ENCODE measurements at places on chromosomes 6 and 20.

GRCh38 chr6:11423667-11424066 is 113.9 kb upstream of the TMEM170B start:
- DNase-seq, result no peak

DNA sequence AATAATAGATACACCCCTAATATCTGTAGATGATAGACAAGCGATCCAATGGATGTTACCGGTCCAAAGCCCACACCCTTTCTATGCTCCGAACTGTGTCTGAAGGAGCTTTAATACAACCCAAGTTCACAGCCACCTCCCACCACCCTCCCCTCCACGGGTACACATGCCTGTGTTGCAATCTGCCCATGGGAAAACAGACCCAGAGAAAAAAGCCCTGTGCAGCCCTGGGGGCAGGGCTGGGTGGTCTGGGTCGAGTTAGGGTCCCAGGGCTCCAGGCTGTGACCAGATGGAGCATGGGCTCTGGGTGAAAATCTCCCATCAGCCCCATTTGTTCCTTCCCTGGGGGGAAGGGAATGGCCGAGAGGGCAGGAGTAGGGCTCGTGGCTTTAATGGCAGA is 65.8 kb downstream of the BANF2 start:
- no peak for DNase-seq

GRCh38 chr6:35471836-35472345 is 3.7 kb downstream of the RPL10A start:
- no peak for DNase-seq

GRCh38 chr20:47740121-47740861 is 45.0 kb downstream of the SULF2 start:
- peak; percentile 78 for DNase-seq

- no peak for DNase-seq
Measured at GRCh38 chr20:36110994-36111393, 43.5 kb upstream of the EPB41L1 start.

DNA sequence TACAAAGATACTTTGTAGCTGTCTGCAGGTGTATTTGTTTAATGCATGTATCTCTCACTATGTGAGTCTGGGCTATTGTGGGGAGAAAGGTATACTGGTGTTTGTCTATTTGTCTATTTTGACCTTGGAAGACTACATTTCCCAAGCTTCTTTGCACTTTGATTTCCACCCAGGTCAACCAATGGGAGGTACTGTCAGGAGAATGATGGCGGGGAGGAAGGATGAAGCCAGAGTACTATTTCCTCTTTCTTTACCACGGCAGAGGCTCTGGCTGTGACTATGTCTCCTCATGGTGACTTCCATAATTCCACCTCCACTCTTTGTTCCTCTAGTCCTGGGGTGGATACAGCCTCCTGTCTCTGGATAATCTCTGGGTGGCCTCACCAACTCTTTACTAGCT is 23.1 kb downstream of the LBP start:
- peak; percentile 62 for DNase-seq

- no peak for DNase-seq
Measured at GRCh38 chr6:46453216-46453615, 38.0 kb downstream of the RCAN2 start.

DNA sequence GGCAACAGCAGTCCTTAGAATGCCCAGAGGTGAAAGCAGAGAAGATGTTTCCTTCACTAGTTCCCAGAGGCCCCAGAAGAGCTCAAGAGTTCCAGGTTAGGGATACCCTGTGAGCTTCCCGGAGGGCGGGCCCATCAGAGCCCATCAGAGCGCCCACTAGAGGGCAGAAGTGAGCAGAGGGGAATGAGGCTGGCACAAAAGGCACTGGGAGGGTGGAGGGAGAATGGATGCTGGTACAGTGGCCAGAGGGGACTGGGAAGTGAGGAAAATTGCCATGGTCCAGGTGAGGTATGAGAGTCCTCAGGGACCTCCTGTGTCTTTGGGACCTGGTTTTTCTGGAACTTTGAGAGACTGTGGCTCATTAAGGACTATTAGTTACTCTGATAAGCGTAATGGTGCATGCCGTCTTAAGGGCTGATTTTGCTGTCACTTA is 57.3 kb downstream of the LINC00237 start:
- peak; percentile 45 for DNase-seq

DNA sequence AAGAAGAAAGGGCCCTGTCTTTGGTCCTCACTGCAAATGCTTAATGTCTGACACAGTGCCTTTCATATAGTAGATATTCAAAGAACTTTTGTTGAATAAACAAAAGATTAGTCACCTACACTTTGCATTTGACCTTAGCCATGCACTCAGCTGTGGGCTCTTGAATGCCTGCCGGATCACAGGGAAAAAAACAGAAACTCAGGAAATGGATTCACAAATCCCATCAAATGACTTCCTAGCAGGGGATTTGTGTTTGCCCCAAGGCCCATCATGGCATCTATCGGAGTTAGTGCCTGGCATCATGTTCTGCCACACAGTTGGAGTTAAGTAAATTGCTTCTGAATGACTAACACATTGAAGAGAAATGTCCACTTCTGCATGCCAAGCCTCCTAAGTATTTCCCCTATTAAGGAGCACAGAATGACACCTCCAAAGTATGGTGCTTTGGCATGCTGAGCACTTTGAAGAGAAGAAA is 72.3 kb upstream of the DST start:
- no peak for DNase-seq

DNA sequence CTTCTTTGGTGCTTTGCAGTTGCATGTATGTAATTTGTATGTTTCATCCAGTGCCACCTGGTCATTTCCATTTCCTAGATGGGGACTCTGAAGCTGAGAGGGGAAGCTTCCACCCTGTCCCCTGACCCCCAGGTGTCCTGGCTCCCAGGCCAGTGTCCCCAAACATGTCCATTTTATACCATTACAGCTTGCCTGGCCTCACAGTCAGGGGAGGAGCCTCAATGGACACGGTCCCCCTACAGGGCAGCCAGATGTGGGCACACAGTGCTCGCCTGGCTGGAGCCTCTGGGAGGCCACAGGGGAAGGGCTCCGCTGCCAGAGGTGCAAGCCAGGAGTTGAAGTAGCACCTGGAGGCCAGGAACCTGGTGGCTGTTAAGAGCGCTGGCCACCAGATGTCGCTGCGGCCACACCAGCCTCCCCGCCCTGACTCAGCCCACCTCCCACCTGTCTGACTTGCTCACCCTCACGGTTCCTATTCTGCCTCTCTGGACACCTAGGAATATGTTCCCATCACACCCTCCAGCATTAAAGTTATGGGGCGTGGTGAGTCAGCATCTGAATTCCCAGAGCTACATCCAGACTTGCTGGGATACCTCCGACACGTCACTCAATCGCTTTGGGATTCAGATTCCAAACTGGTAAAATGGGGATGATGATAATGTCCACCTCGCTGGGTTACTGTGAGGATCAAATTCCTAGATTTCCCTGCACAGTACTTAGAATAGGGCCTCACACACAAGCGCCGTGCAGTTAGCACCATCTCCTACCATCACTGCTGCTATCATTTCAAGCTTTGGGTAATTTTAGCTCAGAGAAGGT is 107.4 kb downstream of the SULF2 start:
- DNase-seq, result peak; percentile 18

- DNase-seq, result peak; percentile 39
Measured at GRCh38 chr6:68740828-68741500, 105.9 kb downstream of the ADGRB3 start.

- DNase-seq, result peak; percentile 16
Measured at GRCh38 chr6:75244063-75244584, 523 bp upstream of the COX7A2 start.

GRCh38 chr20:12750221-12750620 is 258.6 kb upstream of the SPTLC3 start:
- DNase-seq, result no peak

- no peak for DNase-seq
Measured at GRCh38 chr6:104623052-104623690, 236.5 kb downstream of the HACE1 start.

GRCh38 chr6:14682812-14683211 is 563.1 kb upstream of the JARID2 start:
- DNase-seq, result no peak

- no peak for DNase-seq
Measured at GRCh38 chr6:106966229-106966628, 8.3 kb downstream of the CD24 start.

DNA sequence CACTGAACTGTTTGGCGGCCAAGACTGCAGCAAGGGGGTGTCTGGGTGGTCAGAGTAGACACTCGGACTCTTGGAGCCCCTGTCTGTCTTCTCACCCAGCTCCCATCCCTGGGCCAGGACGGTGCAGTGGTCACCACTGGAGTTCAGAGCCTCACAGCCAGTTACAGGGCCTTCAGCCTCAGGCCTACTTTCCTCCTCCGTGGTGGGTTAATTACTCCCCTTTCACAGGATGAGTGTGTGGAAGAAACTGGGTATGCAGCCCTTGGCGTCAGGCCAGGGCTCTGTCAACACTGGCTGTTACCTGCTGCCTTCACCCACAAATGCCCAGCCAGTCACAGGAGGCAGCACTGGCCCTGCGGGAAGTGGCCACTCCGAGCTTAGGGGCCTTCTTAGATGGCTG is 1.8 kb upstream of the YTHDF1 start:
- DNase-seq, result no peak

DNA sequence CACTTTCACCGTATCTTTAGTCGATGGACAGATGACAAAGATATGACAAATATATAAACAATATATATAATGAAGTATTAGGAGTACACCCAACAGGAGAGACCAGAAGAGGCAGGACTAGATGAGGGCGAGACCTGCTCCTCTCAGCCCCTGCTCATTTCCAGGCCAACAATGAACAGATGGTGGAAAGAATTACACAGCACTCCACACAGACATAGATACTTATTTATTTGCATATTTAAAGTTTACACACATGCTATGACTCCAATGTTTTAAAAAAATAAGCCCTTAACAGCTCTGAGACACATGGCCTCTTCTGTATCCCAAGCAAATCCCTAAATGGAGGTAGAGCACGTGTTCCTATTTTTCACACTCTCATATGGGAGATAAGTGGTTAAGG is 10.4 kb downstream of the FAM210B start:
- DNase-seq, result no peak

- no peak for DNase-seq
Measured at GRCh38 chr6:130189531-130190397, 33.0 kb downstream of the SAMD3 start.

GRCh38 chr6:11851387-11851786 is 72.8 kb upstream of the ADTRP start:
- peak; percentile 40 for DNase-seq

DNA sequence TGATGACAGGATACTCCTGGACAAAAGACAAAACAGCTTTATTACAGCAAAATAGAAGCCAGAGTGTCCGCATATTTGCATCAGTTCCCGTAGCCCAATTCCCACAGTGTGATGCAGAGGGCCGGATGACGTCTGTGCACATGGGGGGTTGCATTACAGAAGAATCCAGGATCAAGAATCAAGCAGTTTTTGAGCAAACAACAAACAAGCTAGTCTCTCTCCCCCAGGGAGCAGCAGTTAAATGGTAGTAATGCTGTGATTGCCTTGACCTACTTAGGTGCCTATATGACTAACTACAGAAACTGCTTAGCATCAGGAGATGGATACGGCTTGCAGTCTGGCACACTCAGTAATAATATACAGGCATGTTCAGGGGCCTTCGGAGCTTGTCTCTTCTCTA is 3.2 kb upstream of the SDHAF4 start:
- DNase-seq, result no peak

GRCh38 chr6:10861086-10861485 is 20.8 kb downstream of the GCM2 start:
- no peak for DNase-seq

- DNase-seq, result peak; percentile 74
Measured at GRCh38 chr6:159854959-159855358, 35.8 kb upstream of the MAS1 start.

DNA sequence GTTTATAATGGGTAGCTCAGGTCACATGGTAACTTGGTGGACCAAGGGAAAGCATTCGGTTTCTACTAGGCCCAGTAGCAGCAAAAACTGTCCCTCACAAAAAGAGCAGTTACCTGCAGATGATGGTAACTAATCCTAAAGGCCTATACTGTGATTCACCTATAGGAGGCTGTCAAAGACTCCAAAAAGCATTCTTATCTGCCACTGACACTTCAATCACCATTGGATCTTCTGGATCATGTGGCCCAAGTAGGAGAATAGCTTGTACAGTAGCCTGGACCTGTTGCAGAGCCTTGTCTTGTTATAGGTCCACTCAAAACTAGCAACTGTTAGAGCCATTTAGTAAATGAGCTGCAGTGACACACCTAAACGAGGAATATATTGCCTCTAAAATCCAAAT is 23.2 kb upstream of the FILIP1 start:
- DNase-seq, result no peak

- DNase-seq, result no peak
Measured at GRCh38 chr6:154484942-154485341, 25.5 kb downstream of the CNKSR3 start.

DNA sequence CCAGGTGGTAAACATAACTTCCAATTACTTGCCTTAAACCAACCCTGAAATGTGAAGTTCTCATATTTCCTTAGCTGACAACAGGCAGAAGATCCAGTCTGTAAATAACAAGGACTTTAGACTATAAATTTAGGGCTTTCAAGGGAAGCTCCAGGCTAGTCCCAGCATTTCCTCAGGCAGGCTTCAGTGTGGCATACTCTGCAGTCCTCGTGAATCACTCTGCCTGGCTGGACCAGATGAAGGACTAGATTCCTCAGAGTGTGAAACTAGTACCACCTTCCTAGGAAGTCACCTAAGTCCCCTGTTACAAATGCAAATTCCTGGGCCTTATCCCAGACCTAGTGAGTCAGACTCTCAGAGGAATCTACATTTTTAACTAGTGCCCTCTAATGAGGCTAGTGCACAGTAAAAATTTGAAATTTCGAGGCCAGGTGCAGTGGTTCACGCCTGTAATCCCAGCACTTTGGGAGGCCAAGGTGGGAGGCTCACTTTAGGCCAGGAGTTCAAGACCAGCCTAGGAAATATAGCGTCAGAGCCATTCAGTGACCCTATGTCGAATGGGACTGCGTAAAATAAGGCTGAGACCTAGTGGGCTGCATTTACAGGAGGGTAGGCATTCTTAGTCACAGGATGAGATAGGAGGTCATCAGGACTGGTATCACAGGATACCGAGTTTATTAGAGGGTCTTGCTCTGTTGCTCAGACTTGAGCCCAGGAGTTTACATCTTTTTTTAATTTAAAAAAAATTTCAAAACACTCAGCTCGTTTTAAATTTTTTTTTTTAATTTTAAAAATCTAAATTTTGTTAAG is 279.6 kb upstream of the JARID2 start:
- no peak for DNase-seq

- peak; percentile 67 for DNase-seq
Measured at GRCh38 chr20:49821870-49822331, 9.3 kb downstream of the SLC9A8 start.

DNA sequence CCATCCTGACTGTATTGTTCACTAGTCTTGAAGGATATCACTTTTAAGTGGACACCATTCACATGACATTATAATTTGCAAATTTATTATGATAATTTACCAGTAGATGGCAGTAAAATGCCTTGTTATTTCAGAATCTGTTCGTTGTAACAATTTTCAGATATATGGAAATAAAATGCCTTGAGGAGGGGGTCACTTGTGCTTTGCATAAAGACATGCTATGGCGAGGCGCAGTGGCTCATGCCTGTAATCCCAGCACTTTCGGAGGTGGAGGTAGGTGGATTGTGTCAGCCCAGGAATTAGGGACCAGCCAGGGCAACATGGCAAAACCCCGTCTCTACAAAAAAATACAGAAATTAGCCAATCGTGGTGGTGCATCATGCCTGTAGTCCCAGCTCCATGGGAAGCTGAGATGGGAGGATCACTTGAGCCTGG is 9.0 kb upstream of the NCOA6 start:
- DNase-seq, result peak; percentile 52

Measured in inflammatory macrophage treated with lipopolysaccharide for 4 hours (primary cell).